Karpas-422 (cell line): ENCODE measurements at places on chromosomes 7 and 10.
A peak's percentile ranks its signal among the peaks of the same experiment; 100 is the strongest.

GRCh38 chr10:72174297-72174662 is 41.5 kb upstream of the ANAPC16 start:
- no peak for DNase-seq
- peak overlapping the region; percentile 90 for H3K27ac ChIP-seq
- H3K27me3 ChIP-seq, result no peaks in the 10 kb centered on the region
- peak overlapping the region; percentile 26 for H3K4me3 ChIP-seq
- H3K36me3 ChIP-seq, result 0 out of 2 replicates have a peak, but pooled peaks cover 8% of the 10 kb centered on the region
- peaks cover 45% of the 10 kb centered on the region for H3K4me1 ChIP-seq

GRCh38 chr7:82559193-82559805 is 115.7 kb upstream of the CACNA2D1 start:
- H3K36me3 ChIP-seq, result no peaks in the 10 kb centered on the region
- H3K4me1 ChIP-seq, result no peaks in the 10 kb centered on the region
- no peak overlapping the region for H3K4me3 ChIP-seq
- no peak for DNase-seq
- H3K27ac ChIP-seq, result no peak overlapping the region
- H3K27me3 ChIP-seq, result no peaks in the 10 kb centered on the region

DNA sequence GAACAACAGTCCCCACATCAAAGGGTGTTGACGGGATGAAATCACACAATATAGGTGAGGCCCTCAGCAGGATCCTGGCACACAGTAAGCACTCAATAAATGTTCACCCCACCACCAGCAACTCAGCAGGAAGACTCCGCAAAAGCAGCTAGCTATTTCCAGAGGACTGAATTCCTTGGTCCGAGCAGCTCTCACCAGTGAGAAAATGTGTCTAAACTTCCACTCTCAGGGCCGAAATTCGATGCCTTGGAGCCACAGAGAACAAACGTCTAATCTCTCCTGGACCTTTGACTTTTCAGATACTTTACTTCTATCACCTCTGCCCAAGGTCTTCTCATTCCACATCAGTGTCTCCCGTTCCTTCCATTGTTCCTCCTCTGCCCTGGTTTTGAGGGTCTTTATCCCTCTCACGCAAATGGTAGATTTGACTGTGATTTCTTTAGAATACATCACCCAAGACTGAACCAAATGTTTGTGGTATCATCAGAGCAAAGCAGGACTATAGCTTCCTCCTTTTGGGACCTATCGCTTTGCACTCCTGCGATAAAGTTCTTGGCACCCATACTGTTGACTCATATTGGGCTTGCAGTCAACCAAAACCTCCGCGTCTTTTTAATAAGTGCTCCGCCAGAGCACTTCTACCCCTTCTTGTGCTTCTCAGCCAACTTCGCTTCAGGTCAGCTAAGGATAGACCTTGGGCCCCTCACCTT is 903 bp upstream of the NT5C2 start:
- peak; percentile 47 for DNase-seq
- H3K27ac ChIP-seq, result no peak overlapping the region
- no peaks in the 10 kb centered on the region; the same call in 1 of the 2 replicates for H3K27me3 ChIP-seq
- 0 out of 2 replicates have a peak, but pooled peaks cover 3% of the 10 kb centered on the region for H3K36me3 ChIP-seq
- H3K4me3 ChIP-seq, result peak overlapping the region; percentile 87

DNA sequence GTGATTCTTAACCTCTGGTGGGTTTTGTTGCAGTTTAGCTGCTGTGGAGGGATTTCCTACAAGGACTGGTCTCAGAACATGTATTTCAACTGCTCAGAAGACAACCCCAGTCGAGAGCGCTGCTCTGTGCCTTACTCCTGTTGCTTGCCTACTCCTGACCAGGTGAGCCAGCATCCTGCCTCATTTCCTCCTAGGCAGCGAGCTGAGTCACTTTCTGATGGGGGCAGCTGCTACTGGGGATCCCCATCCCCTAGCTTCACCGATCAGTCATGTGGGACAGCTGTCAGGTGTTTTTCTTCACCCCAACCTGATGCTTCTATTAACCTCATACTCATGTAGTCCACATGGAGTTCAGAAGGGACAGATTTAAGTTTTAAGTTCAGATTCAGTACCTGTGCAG is 21.7 kb upstream of the SMO start:
- peaks cover 22% of the 10 kb centered on the region for H3K4me1 ChIP-seq
- no peaks in the 10 kb centered on the region for H3K27me3 ChIP-seq
- H3K36me3 ChIP-seq, result no peaks in the 10 kb centered on the region
- H3K4me3 ChIP-seq, result no peak overlapping the region
- no peak overlapping the region for H3K27ac ChIP-seq
- no peak for DNase-seq

- H3K27ac ChIP-seq, result no peak overlapping the region
- DNase-seq, result no peak
- no peak overlapping the region for H3K4me3 ChIP-seq
- H3K36me3 ChIP-seq, result no peaks in the 10 kb centered on the region
- no peaks in the 10 kb centered on the region for H3K4me1 ChIP-seq
These were observed 62.3 kb downstream of the TMEM26 start for GRCh38 chr10:61390851-61391250.

DNA sequence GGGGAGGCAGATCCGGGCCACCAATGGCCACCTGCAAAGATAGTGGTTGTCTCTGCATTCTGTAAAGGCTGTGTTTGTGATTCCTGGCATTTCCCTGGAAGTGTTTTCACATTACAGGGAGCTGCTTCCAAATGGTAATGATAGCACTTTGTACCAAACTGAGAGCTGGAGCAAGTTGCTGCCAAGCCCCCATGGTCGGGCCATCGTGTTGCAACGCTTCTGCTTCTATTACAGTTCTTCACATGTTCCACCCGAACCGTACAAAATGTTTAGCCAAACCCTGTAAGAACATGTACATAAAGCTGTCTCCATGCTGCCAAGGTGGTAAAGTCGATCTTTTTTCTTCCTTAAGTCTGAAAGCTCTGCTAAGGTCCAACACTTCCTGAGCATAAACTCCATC is 397.7 kb upstream of the NFE2L3 start:
- no peaks in the 10 kb centered on the region for H3K36me3 ChIP-seq
- DNase-seq, result no peak
- no peak overlapping the region for H3K27ac ChIP-seq
- H3K27me3 ChIP-seq, result no peaks in the 10 kb centered on the region
- H3K4me3 ChIP-seq, result no peak overlapping the region
- no peaks in the 10 kb centered on the region for H3K4me1 ChIP-seq

DNA sequence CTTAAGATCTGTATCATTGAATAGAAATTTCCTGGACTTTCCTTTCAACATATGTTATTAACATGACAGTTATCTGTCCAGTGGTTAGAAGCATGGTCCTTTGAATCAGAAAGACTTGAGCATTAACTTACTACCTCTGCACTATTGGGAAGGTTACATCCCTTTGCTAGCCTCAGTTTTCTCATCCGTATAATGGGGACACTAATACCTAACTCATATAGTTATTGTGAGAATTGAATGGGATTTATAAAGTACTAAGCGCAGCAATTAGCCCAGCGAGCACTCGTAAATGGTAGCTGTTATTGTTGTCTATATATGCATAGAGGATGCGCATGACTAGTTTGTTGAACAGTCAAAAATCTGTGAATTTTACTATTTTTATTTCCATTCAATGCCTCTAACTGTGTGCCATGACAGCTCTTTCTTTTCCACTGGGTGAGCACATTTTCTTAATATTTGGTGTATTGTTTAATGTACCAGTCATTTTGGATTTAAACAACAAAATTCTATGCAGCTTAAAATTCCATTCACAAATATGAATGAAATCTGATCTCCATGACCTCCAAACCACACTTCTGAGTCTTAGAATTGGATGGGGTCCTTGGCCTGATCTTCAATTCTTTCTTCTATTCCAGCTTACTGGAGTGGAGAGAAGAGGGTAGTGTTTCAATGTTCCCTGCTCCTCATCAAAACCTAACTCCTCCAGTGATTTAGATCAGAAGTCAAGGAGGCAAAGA is 65.0 kb downstream of the CACNB2 start:
- DNase-seq, result no peak
- no peak overlapping the region for H3K27ac ChIP-seq
- H3K4me1 ChIP-seq, result no peaks in the 10 kb centered on the region
- no peaks in the 10 kb centered on the region for H3K27me3 ChIP-seq
